ENCODE measurements at places on chromosomes 13 and 19. TPM values are rescaled to one million over a fixed set of nuclear protein-coding genes. Genes with fewer than 3 reads are reported as not detected.

DNA sequence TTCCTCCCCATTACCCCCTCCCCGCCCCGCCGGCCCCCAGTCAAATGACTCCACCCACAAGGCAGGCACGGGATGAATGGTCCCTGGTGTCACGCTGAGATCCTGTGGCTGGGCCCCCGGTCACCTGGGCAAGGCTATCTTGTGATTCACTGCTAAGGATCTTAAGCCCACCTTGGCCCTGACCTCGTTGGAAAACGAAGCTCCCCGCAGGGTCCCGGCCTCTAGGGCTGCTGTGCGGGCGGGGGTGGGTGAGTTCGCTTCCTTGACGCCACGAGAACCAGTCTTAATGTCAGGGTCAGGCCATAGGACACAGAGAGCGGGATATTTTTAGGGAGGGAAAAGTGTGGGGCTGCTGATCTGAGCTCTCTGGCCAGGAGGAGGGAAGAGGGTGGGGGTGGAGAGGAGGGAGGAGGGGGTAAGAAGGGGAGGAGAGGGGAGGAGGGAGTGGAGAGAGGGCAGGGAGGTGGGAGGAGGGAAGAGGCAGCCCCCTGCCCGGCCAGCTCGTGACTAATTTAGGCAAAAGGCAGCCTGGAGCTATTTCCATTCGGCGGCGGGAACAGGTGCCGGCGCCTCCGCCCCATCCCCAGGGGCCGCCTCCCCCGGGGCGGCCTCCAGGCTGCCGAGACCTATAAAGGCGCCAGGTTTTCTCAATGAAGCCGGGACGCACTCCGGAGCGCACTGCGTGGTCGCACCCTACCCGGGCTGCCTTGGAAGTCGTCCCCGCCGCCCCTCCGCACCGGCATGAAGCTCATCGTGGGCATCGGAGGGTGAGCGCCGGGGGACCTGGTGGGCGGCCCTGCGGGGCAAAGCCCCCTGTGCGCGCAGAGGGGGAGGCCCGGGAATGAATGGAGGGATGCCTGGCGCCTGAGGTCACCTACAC is at the start of gene NMRK2:
Gene NMRK2, plus strand, starts transcription at position 139 of the 880 bp plus-strand sequence. Its CDS starts 603 bp downstream, at position 742.
- H3K36me3 ChIP-seq = no peaks in the 10 kb centered on the region
- no peak within 1 kb of the TSS for H3K27ac ChIP-seq
- DNase-seq = no peak
- no peaks in the 10 kb centered on the region for H3K4me1 ChIP-seq
- peaks cover 21% of the 10 kb centered on the region for H3K27me3 ChIP-seq

- H3K4me1 ChIP-seq = no peaks in the 10 kb centered on the region
- H3K4me3 ChIP-seq = no peak overlapping the region
- H3K27ac ChIP-seq = no peak overlapping the region
- H3K27me3 ChIP-seq = peaks cover 2% of the 10 kb centered on the region
- no peaks in the 10 kb centered on the region for H3K36me3 ChIP-seq
- no peak for DNase-seq
These were observed 173.8 kb upstream of the RNF113B start for GRCh38 chr13:98350746-98351330.

DNA sequence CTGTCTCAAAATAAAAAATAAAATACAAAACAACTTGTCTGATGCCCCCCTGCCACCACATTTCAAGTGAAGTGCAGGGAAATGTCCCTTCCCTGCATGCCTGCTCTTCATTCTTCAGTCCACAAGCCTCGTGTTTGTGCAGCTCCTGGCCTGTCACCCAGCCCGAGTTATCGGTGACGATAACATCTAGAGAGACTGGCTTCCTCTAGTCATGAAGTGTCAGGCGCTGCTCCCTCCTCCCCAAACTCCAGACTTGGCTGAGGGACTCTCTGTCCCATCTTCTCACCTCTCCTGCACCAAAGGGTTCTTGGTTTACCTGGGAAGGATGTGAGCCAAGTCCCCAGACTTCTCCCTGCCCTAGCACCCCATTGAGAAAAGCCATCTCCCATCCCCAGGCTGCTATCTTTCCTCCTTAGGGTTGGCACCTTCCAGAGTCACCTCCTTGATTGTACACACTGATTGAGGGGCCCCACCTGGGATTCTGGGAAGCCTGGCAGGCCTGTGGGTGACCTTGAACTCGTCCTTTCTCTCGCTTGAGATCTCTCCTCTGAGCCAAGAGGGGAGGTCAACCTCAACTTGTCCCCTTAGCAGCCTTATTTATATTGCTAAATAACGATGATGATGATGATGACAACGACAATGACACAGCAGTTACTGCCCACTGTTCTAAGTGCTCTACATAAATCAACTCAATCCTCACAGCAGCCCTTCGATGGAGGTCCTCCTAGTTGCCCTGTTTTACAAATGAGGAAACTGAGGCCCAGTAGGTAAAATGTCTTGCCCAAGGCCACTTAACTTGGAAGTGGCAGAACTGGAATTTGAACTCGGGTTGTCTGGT is 13.1 kb upstream of the PLAUR start:
- no peaks in the 10 kb centered on the region for H3K4me1 ChIP-seq
- no peak overlapping the region for H3K4me3 ChIP-seq
- no peak for DNase-seq
- H3K36me3 ChIP-seq = no peaks in the 10 kb centered on the region
- H3K27me3 ChIP-seq = no peaks in the 10 kb centered on the region

GRCh38 chr13:74280093-74280794 is 146.0 kb upstream of the KLF12 start:
- peaks cover 2% of the 10 kb centered on the region for H3K36me3 ChIP-seq
- no peak overlapping the region for H3K4me3 ChIP-seq
- peaks cover 6% of the 10 kb centered on the region for H3K4me1 ChIP-seq
- DNase-seq = no peak

- H3K36me3 ChIP-seq = peaks cover 6% of the 10 kb centered on the region
- no peaks in the 10 kb centered on the region for H3K27me3 ChIP-seq
- H3K4me1 ChIP-seq = peaks cover 53% of the 10 kb centered on the region
- no peak for DNase-seq
These were observed 2.0 kb upstream of the GATAD2A start for GRCh38 chr19:19403373-19403901.

GRCh38 chr13:73283636-73284035 is 224.8 kb downstream of the KLF5 start:
- no peak overlapping the region for H3K4me3 ChIP-seq
- peaks cover 5% of the 10 kb centered on the region for H3K4me1 ChIP-seq
- no peak overlapping the region for H3K27ac ChIP-seq
- no peak for DNase-seq
- no peaks in the 10 kb centered on the region for H3K36me3 ChIP-seq
- no peaks in the 10 kb centered on the region for H3K27me3 ChIP-seq

PSG2 gene
- not detected for total RNA-seq

INAFM1 gene
- 12.8 TPM for total RNA-seq

ERVV-1 gene
- total RNA-seq = not detected
